ENCODE measurements at places on chromosomes 1 and 21. TPM values are rescaled to one million over a fixed set of nuclear protein-coding genes. Genes with fewer than 3 reads are reported as not detected.
A peak's percentile ranks its signal among the peaks of the same experiment; 100 is the strongest.

The CSMD2 gene
- polyA plus RNA-seq: 0.49 TPM

The KRTAP21-2 gene
- polyA plus RNA-seq: not detected

GRCh38 chr1:223334156-223334555 is 29.8 kb downstream of the SUSD4 start:
- H3K27me3 ChIP-seq: no peaks in the 10 kb centered on the region
- no peak overlapping the region for H3K27ac ChIP-seq
- H3K4me1 ChIP-seq: no peaks in the 10 kb centered on the region
- no peak overlapping the region for H3K4me3 ChIP-seq

GRCh38 chr1:225654277-225654597 is 1.3 kb upstream of the ENAH start:
- H3K4me3 ChIP-seq: no peak overlapping the region
- H3K27me3 ChIP-seq: no peaks in the 10 kb centered on the region
- no peaks in the 10 kb centered on the region for H3K36me3 ChIP-seq
- peaks cover 11% of the 10 kb centered on the region for H3K4me1 ChIP-seq
- no peak for DNase-seq
- H3K27ac ChIP-seq: no peak overlapping the region

DNA sequence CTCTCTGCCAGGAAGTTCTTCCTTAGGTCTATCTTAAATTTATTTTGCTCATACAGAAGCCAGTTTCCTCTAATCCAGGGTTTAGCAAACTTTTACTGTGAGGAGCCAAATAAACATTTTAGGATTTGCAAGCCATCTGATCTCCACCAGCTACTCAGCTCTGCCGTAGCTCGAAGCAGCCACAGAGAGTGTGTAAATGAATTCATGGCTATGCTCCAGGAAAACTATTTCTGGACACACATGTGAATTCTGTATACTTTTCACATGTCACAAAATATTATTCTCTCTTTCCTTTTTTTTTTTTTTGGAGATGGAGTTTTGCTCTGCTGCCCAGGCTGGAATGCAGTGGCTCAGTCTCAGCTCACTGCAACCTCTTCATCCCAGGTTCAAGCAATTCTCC is 13.4 kb upstream of the AGTRAP start:
- peak; percentile 76 for DNase-seq
- H3K27ac ChIP-seq: no peak overlapping the region
- H3K27me3 ChIP-seq: no peaks in the 10 kb centered on the region
- no peaks in the 10 kb centered on the region for H3K4me1 ChIP-seq

DNA sequence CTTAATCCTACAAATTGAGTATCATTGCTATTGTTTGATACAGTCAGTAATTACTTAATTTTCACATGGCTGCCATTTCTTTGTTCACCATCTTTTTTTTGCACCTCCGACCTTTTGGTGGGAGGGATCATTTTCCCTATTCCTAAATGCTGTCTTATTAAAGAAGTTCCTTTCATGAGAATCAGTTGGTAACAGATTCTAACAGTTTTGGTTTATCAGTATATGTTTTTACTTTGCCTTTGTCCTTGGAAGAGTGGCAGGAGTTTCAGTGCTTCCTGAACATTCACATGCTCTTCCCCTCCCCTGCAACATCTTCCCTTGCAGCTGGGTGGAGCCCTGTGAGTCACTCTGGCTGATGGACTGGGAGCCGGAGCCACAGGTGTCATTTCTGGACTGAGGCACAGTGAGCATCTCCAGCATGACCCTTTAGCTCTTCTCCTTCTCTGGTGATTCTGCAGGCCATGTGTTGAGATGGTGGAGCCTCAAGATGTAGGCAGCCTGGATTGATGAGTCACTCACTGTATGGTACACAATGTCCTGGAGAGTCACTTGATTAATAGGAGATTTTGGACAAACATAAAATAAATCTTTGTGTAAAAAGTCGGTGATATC is 217.7 kb downstream of the URB2 start:
- H3K27me3 ChIP-seq: no peaks in the 10 kb centered on the region
- no peak for DNase-seq
- no peak overlapping the region for H3K4me3 ChIP-seq
- H3K27ac ChIP-seq: no peak overlapping the region
- H3K36me3 ChIP-seq: no peaks in the 10 kb centered on the region

DNA sequence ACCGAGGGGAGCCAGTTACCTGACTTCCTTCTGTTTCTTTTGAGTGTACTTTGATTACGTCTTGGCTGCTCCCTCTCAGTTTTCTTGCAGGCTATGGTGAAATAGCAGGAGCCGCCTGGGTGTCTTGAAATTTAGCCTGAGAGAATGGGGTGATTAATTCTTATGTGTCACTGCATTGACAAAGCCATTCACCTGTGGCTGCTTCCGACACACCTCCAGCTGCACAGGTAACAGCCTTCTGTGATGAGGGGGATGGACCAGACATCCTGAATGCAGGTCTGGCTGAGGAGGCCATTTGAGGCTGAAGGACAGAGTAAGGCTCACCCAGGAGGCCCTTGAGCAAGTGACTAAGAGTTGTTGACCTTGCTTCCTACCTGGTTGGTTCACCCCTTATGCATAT is 16.5 kb downstream of the CACNA1E start:
- no peaks in the 10 kb centered on the region for H3K36me3 ChIP-seq
- no peak for DNase-seq
- no peak overlapping the region for H3K4me3 ChIP-seq
- no peaks in the 10 kb centered on the region for H3K27me3 ChIP-seq
- no peak overlapping the region for H3K27ac ChIP-seq

GRCh38 chr1:64935551-64936155 is 30.7 kb downstream of the JAK1 start:
- H3K27ac ChIP-seq: no peak overlapping the region
- no peak for DNase-seq
- no peaks in the 10 kb centered on the region for H3K27me3 ChIP-seq
- H3K4me3 ChIP-seq: no peak overlapping the region
- H3K4me1 ChIP-seq: peaks cover 5% of the 10 kb centered on the region

DNA sequence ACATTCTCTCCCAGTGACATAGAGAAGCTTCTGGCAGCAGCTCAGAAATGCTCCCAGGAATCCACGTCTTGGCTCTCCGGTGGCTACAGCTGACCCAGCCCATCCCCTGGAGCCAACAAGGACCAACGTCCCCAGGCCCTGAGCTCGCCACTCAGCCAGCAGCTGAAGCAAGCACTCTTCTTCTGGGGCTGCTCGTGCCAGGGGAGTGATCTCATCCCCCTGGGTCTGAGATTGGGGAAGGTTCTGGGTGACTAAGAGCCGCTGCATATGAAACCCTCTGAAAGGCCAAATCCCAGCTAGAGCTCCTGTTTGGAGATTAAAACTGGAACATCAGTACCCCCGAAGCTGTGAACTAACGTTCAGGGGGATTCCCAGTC is 487.9 kb downstream of the NPHP4 start:
- no peaks in the 10 kb centered on the region for H3K36me3 ChIP-seq
- H3K4me1 ChIP-seq: no peaks in the 10 kb centered on the region
- DNase-seq: no peak
- no peak overlapping the region for H3K27ac ChIP-seq
- peaks cover 10% of the 10 kb centered on the region for H3K27me3 ChIP-seq

DNA sequence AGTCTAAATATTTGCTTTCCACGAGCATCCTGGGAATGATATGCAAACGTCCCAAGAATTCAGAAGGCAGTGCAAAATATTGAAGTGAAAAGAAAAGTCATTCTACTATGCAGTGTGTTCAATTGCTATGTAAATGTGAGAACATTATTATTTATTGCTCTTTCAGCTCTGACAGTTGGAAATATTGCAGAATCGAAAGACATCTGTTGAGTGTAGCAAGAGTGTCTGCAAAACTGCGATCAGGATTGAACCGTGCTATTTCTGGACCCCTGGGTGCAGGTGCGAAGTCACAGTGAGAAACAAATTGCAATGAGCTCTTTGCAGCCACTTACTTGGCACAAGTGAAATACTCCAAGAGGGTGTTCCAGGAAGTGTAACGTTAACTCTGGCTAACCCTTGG is 566.4 kb downstream of the AJAP1 start:
- no peaks in the 10 kb centered on the region for H3K27me3 ChIP-seq
- no peak for DNase-seq
- no peak overlapping the region for H3K4me3 ChIP-seq
- H3K27ac ChIP-seq: no peak overlapping the region
- H3K4me1 ChIP-seq: no peaks in the 10 kb centered on the region
- no peaks in the 10 kb centered on the region for H3K36me3 ChIP-seq

- no peak overlapping the region for H3K4me3 ChIP-seq
- H3K27ac ChIP-seq: peak overlapping the region; percentile 17
- no peaks in the 10 kb centered on the region for H3K27me3 ChIP-seq
- peak; percentile 67 for DNase-seq
These were observed 1.2 kb downstream of the FAM167B start for GRCh38 chr1:32247983-32248889.

- H3K36me3 ChIP-seq: peaks cover 52% of the 10 kb centered on the region
- peak overlapping the region; percentile 47 for H3K27ac ChIP-seq
- H3K4me3 ChIP-seq: no peak overlapping the region
- peaks cover 3% of the 10 kb centered on the region for H3K4me1 ChIP-seq
- no peaks in the 10 kb centered on the region for H3K27me3 ChIP-seq
These were observed 16.4 kb downstream of the ETS2 start for GRCh38 chr21:38821959-38822682.

The ZNF124 gene
- polyA plus RNA-seq: 3.0 TPM

GRCh38 chr1:39113109-39113743 is 87.1 kb downstream of the NDUFS5 start:
- no peak overlapping the region for H3K4me3 ChIP-seq
- H3K36me3 ChIP-seq: peaks cover 2% of the 10 kb centered on the region
- peaks cover 46% of the 10 kb centered on the region for H3K4me1 ChIP-seq

DNA sequence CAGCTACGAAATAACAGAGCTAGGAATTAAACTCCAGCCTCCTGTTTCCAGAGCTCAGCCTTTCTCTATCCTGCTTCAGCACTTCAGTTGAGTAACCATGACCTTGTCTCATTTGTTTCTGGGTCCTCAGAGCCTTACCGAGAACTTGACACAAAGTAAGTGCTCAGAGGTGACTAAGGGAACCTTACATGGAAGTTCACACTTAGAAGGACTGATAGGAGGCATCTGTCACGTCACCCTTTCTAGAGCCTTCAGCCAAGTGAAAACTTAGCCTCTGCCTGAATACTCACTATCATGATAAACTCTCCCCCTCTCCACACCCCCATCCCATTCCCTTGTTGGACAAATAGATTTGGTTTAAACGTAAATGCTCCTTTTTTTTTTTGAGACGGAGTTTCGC is 9.8 kb upstream of the LUZP1 start:
- H3K4me3 ChIP-seq: no peak overlapping the region
- no peaks in the 10 kb centered on the region for H3K36me3 ChIP-seq
- H3K4me1 ChIP-seq: peaks cover 3% of the 10 kb centered on the region
- H3K27ac ChIP-seq: peak overlapping the region; percentile 93
- H3K27me3 ChIP-seq: no peaks in the 10 kb centered on the region
- no peak for DNase-seq

- no peaks in the 10 kb centered on the region for H3K27me3 ChIP-seq
- H3K27ac ChIP-seq: no peak overlapping the region
- no peaks in the 10 kb centered on the region for H3K36me3 ChIP-seq
- H3K4me1 ChIP-seq: no peaks in the 10 kb centered on the region
These were observed 93.5 kb downstream of the LRIG2 start for GRCh38 chr1:113166473-113166872.

DNA sequence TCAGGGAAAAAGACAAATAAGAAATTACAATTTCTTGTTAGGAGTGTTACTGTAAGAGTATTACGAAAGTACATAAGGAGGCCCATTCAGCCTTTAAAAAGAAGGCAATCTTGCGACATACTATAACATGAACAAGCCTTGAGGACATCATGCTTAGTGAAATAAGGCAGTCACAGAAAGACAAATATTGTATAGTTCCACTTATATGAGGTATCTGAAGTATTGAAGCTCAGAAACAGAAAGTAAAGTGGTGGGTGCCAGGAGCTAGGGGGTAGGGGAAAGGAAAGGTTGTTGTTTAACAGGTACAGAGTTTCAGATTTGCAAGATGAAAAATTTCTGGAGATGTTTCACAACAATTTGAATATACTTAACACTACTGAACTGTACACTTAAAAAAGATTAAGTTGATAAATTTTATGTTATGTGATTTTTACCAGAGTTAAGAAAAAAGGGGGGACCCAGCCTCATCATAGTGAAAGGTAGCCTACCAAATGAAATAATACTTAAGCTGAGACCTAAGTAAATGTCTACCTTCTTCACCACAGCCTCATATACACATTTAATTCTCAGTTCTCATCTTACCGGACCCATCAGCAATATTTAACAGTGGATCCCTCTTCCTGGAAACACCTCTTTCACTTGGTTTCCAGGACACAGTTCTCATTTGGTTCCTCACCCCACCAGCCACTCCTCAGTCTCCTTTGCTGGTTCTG is 19.5 kb downstream of the USP24 start:
- DNase-seq: peak; percentile 49
- peaks cover 4% of the 10 kb centered on the region for H3K36me3 ChIP-seq

GRCh38 chr21:16002874-16003466 is 273.2 kb downstream of the USP25 start:
- H3K4me3 ChIP-seq: no peak overlapping the region
- no peak overlapping the region for H3K27ac ChIP-seq
- no peaks in the 10 kb centered on the region for H3K27me3 ChIP-seq
- DNase-seq: peak; percentile 60
- H3K36me3 ChIP-seq: no peaks in the 10 kb centered on the region
- H3K4me1 ChIP-seq: no peaks in the 10 kb centered on the region

The LRRIQ3 gene
- polyA plus RNA-seq: 0.65 TPM

- peak; percentile 95 for DNase-seq
- no peak overlapping the region for H3K4me3 ChIP-seq
- no peaks in the 10 kb centered on the region for H3K4me1 ChIP-seq
- no peak overlapping the region for H3K27ac ChIP-seq
- no peaks in the 10 kb centered on the region for H3K36me3 ChIP-seq
These were observed 64.4 kb upstream of the TIAM1 start for GRCh38 chr21:31408301-31409088.

The GRHL3 gene
- 0.30 TPM for polyA plus RNA-seq

GRCh38 chr1:162756523-162756922 is 34.0 kb upstream of the HSD17B7 start:
- peaks cover 3% of the 10 kb centered on the region for H3K36me3 ChIP-seq
- H3K4me1 ChIP-seq: no peaks in the 10 kb centered on the region
- no peak for DNase-seq
- H3K27ac ChIP-seq: no peak overlapping the region
- H3K4me3 ChIP-seq: no peak overlapping the region

- H3K27me3 ChIP-seq: no peaks in the 10 kb centered on the region
- DNase-seq: no peak
- no peaks in the 10 kb centered on the region for H3K4me1 ChIP-seq
- no peak overlapping the region for H3K27ac ChIP-seq
- H3K4me3 ChIP-seq: no peak overlapping the region
- no peaks in the 10 kb centered on the region for H3K36me3 ChIP-seq
These were observed 22.2 kb upstream of the SCAF4 start for GRCh38 chr21:31753949-31754707.

DNA sequence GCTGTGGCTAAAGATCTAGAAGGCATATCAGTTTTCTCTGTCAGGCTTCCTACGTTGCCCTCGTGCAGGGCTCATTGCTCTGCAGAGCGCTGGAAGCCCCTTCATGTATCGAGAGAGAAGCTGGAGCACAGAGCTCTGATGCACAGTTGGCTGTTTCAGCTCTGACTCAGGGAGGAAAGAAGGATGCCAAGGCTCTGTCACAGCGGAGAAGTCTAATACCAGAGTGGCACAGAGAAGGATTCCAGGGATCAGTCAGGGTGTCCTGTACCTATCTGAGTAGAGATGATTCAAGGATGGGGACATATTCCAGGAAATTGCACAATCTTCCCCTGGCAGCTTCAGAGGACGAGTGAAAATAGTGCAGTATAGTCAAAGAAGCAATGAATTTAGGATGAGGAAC is 179.2 kb upstream of the FMN2 start:
- peak overlapping the region; percentile 46 for H3K27ac ChIP-seq
- no peaks in the 10 kb centered on the region for H3K27me3 ChIP-seq
- DNase-seq: no peak
